ENCODE measurements at places on chromosomes 12 and 14. TPM values are rescaled to one million over a fixed set of nuclear protein-coding genes. Genes with fewer than 3 reads are reported as not detected.

Gene RESF1
- 64.7 TPM for total RNA-seq

Gene INSM2
- total RNA-seq: not detected

Gene DLST
- 101 TPM for total RNA-seq

Gene MYRFL
- 0.30 TPM for total RNA-seq

Gene MDGA2
- total RNA-seq: not detected

Gene SDR9C7
- not detected for total RNA-seq

Gene SIX1
- total RNA-seq: 2.5 TPM

Gene FLVCR2
- total RNA-seq: 0.84 TPM

Gene NRXN3
- not detected for total RNA-seq

Gene FOXN4
- total RNA-seq: 0.52 TPM

Gene CPNE6
- not detected for total RNA-seq

Gene SLC35F4
- total RNA-seq: not detected

Gene CCDC175
- total RNA-seq: not detected

Gene SLC7A8
- total RNA-seq: 5.3 TPM

Gene VASH1
- total RNA-seq: 13.3 TPM

Gene SLC39A5
- total RNA-seq: 0.66 TPM

Gene SELPLG
- 1.2 TPM for total RNA-seq

Gene CRACR2A
- 18.4 TPM for total RNA-seq

Gene GLT8D2
- total RNA-seq: 4.8 TPM

Gene CTSG
- total RNA-seq: not detected

Gene OGFOD2
- total RNA-seq: 29.5 TPM

Gene C1QL4
- 8.1 TPM for total RNA-seq

Gene POTEM
- not detected for total RNA-seq

Gene RBM23
- 67.2 TPM for total RNA-seq

Gene LRRIQ1
- total RNA-seq: 0.89 TPM

Gene SCNN1A
- 118 TPM for total RNA-seq

Gene GZMH
- not detected for total RNA-seq

Gene UNC79
- total RNA-seq: 0.10 TPM

Gene TMBIM4
- total RNA-seq: 51.1 TPM

Gene SERPINA9
- total RNA-seq: not detected

Gene ARHGAP9
- total RNA-seq: 0.84 TPM

Gene LALBA
- not detected for total RNA-seq

Gene TAS2R30
- total RNA-seq: 1.5 TPM

Gene EML5
- 1.8 TPM for total RNA-seq

Gene PRICKLE1
- total RNA-seq: 1.3 TPM

Gene PPM1H
- 8.0 TPM for total RNA-seq

Gene CMTM5
- not detected for total RNA-seq

All from HCT116 (cell line).